Stimulated activated CD4-positive, alpha-beta T cell treated with anti-CD3 and anti-CD28 coated beads, Interleukin-15, amount 100 ng/mL, for 48 hours (primary cell): ENCODE measurements at places on chromosomes 2 and 18.
A peak's percentile ranks its signal among the peaks of the same experiment; 100 is the strongest.

GRCh38 chr2:152445375-152445774, 110.4 kb downstream of the FMNL2 start:
- DNase-seq = no peak

DNA sequence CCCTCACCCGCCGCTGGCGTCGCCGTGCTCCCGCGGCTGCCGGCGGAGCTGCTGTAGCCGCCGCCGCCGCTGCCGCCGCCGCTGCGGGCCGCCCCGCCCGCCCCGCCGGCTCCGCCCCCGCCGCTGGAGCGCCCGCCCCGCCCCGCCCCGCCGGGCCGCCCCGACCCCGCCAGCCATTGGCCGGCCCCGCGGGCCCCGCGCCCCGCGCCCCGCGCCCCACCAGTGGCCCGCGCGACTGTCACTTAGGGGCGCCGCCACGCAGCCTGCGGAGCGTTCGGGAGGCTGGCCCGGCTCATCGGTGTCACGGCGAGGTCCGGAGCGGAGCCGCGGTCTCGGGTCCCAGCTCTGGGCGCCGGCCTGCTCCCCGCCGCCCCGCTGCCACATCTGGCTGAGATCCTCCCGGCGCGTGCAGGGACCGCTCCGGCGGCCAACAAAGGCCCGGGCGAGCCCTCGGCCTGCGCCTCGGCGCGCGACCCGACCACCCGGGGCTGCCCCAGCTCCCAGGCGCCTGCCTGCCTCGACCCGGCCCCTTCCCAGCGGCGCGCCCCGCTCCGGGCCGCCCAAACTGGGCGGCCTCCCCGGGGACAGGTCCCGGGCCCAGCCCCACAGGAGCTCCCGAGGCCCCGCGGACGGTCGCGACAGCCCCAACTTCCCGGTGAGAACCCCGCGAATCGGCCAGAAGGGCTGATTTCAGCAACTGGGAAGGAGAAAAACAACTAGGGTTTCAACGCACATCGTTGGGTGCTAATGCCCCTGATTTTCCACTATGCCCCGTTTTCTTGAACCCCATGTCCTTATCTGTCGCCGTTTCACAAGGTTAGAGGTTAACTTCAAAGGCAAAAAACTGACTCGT, at the start of gene MGAT4A:
Gene MGAT4A, minus strand, starts transcription at position 92 of the 853 bp plus-strand sequence. CDS start 4,800 bp downstream, outside the sequence.
- peak; percentile 34 for DNase-seq

- no peak for DNase-seq
These were observed 980 bp upstream of the RNPEPL1 start for GRCh38 chr2:240567137-240567871.

DNA sequence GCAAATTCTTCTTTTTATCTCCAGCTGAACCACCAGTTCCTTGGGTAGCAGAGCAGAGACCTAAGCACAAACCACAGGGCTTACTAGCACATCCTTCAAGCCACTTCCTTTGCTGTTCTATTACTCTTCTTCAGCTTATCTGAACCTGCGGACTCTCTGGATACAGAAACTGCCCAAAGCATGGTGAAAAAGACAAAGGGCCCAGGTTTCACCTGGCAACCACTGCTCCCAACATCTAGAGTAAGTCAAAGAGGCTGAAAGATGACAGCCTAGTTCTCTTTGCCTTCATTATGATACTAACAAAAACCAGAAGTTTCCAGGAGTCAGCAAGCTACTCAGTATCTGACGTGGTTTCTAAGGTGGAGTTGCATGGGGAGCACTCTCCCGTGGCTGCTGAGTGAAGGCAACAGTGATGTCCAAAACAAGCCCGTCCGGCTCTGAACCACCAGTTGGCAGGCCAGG, 43.4 kb downstream of the KANSL3 start:
- DNase-seq = no peak

GRCh38 chr18:63879709-63880108, 7.8 kb upstream of the SERPINB2 start:
- DNase-seq = no peak

DNA sequence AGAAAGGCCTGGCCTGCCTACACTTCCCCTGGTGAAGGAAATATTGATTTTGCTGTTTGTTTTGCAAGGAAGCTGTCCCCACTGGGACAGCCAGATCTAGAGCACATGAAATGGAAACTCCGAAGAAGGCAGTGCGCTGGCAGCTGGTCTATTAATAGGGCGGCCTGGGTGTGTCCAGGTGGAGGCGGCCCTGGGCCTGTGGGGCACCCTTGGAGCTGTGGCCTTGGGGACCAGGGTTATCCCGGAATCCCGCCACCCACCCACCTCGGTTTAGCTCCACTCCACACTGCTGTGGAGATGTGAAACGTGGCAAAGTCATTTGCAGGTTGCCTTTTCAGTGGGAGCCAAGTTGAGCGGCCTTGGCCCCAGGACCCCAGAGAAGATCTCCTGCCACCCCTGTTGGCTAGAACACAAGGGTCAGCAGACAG, 204.3 kb downstream of the KLHL29 start:
- no peak for DNase-seq

DNA sequence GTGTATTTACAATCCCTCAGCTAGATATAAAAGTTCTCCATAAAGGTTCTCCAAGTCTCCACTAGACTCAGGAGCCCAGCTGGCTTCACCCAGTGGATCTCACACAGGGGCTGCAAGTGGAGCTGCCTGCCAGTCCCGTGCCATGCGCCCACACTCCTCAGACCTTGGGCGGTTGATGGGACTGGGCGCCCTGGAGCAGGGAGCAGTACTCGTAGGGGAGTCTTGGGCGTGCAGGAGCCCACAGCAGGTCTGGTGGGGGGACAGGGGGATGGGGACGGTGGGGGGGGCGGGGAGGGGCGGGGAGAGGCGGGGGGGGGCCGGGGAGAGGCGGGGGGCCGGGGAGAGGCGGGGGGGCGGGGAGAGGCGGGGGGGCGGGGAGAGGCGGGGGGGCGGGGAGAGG, 54.7 kb upstream of the RND3 start:
- no peak for DNase-seq

DNA sequence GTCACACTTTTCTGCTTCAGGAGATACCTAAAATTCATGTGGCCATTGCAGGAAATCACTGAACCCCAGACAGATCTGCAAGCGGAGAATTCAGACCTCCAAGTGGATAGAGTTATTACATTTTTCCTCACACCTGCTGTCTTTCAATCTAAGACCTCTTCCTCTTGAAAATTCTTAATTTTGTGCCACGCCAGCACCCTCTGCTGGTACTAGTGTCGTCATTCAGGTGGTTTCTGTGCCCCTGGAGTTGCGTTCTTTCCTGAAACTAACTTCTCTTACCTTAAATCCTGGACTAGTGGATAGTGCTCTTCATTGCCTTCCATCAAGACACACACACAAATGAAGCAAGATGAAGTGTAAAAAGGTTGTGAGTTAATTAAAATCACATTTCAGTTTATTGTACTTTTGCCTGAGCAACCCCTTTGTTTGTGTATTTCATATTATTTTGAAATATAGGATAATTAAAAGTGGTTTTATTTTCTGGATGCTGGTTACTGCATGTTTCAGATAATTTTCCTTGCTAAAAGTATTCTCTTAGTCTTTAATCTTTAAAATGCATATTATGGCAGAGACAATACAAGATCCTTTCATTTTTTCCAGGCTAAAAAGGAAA, 1.6 kb upstream of the DNER start:
- DNase-seq = no peak

- DNase-seq = no peak
These were observed 722 bp upstream of the C2orf15 start for GRCh38 chr2:99140860-99141109.

DNA sequence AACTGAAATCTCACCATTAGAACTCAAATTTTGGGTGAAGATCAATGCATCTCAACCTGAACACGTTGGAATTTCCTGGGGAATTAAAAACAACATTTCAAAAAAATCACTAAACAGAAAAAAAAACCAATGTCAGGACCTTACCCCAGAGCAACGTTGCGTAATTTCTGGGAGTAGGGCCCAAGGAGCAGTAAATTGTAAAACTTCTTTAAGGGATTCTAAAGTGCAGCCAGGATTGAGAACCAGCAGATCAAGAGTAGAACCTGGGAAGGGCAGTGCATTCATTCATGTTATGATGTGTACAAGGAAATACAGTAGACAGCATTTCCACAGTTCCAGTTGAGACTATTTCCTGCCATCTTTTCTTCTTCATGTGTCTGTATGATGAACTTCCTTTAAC, 56.9 kb downstream of the RHBDD1 start:
- DNase-seq = no peak

DNA sequence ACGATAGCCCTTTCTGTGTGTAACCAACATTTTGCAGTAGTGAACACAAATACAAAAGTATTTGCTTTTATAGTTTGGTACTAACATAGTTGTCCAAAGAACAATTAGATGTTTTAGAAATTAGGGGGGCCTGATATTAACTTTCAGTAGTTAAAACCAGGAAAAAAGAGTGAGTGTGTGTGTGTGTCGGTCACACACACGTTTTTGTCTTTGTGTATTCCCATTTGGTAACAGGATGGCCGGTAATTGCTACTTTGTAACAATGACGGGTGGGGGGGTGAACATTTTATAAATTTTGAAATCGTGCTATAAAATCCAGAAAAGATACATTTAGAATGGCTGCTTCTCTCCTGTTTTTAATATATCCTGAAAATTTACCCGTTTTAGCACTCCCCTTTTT, 1.5 kb downstream of the PPIG start:
- no peak for DNase-seq

DNA sequence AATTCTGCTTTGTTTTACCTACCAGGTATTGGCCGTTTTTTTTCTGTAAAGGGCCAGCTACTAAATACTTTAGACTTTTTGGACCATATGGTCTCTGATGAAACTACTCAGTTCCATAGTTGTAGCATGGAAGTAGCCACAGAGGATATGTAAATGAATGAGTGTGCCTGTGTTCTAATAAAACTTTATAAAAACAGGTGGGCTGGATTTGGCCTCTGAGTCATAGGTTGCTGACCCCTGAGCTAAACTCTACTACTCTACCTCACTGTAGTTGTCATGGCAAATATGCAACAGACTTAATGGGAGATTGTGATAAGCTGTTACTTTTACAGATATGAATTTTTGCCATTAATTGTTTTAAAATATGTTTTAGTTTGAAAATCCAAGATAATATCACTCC, 19.7 kb downstream of the CLIP4 start:
- DNase-seq = no peak

- DNase-seq = no peak
These were observed 44.5 kb downstream of the LDLRAD4 start for GRCh38 chr18:13262839-13263691.

- DNase-seq = no peak
These were observed 64.5 kb downstream of the CAVIN2 start for GRCh38 chr2:191782351-191782750.

DNA sequence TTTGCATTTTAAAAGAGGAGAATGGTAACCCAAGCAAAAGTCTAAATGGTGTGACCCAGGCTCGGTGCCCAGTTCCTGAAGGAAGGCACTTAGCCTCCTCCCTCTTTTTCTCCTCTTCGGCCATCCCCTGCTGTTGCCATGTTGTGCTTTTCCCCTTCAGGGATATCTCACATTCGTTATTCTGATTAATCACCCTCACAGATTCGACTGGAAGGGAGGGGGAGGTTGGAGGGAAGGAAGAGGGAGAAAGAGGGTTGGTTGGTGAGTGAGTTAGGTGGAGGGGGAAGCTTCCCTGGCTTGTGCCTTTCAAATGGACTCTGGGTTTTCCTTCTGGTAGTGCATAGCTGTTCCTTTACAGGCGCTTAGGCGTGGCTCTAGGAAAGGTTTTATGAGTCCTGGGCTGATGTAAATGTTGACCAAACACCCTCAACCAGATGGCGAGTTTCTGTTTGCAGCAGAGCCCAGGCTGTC, 39.0 kb upstream of the LYPD6B start:
- DNase-seq = no peak

- DNase-seq = no peak
These were observed 315.4 kb downstream of the CDH2 start for GRCh38 chr18:27861539-27861938.

- DNase-seq = no peak
These were observed 296.3 kb downstream of the DYSF start for GRCh38 chr2:71749671-71750101.

DNA sequence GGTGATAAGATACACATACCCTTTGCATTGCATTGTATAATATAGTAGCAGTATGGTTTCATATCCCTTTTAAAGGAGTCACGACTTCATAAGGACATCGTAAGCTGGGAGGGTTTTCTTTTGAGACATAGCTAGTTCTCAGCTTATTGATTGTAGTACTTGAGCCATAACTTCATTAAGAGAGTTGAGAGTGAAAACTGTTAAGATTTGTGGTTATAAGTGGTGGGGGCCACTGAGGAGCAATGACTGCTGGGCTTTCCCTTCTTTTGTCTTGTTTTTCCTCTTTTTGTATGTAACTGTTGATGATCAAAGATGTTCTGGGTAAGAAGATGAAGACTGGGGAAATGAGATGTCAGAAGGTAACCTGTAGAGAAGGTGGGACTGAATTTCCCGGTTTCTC, 11.0 kb downstream of the EIF5B start:
- DNase-seq = no peak

GRCh38 chr18:65811307-65811706, 60.5 kb downstream of the CDH7 start:
- DNase-seq = no peak

GRCh38 chr18:75293591-75293990, 83.0 kb downstream of the TSHZ1 start:
- DNase-seq = no peak

DNA sequence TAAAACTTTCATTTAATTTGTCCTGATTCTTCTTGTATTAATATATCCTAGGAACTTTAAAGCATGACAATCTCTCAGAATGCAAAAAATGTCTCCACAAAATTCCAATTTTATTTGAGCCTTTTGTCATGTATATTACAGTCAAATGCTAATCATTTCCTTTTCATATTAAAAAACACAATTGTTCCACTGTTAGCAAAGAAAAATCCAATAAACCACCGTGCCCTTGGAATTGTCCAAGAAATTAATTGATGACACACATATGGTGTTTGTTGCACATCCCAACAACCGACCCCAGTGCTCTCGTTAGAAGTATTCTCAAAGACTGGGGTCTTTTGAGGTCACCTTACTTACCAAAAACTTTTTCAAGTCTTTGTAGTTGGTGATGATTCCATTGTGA, 28.1 kb downstream of the GFPT1 start:
- DNase-seq = no peak

DNA sequence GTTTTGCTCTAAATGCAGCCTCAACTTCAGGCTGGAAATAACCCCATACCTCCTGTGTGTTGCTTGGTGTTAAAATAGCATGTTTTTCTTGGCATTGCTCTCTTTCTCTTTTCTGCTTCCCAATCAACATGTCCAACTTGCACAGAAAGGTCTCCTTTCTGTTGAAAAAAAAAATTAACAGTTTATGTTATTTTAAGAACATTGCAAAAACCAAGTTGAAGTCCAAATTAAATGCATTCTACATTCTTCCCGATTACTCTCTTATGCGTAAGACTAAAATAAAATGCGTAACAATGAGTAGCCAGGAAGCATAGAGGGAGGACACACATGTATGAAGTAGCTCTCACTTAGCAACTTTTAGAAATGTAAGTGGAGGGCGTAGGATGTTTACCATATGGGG, 1406.1 kb upstream of the NXPH2 start:
- no peak for DNase-seq

- no peak for DNase-seq
These were observed 82.8 kb upstream of the ATP8B1 start for GRCh38 chr18:57885931-57886330.

DNA sequence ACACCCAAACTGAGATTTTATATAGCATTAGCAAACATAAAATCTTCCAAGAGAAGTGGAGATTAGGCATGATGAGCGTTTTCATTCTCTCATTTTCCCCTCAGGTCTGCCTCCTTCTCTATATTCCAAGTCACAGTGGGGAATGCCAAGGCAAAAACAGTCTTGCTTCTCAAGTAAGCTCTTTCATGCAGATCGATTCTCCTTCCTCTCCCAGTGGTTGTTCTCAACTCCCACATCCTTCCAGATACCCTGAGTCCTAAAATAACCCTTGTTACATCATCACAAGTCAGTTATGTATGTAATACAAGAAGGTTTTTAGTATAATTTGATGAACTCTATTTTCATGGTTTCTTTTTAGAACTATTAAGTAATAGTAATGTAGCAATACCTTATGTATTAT, 150.6 kb downstream of the TXNL1 start:
- DNase-seq = no peak
